ENCODE measurements at places on chromosomes 2 and 18.

- DNase-seq = no peak
These were observed 22.7 kb downstream of the EXOC6B start for GRCh38 chr2:72803151-72803550.

GRCh38 chr18:13831864-13832508, 8.0 kb downstream of the MC5R start:
- DNase-seq = no peak

- DNase-seq = no peak
These were observed 315.4 kb upstream of the CHST9 start for GRCh38 chr18:27500531-27500930.

GRCh38 chr18:61281431-61281830, 51.8 kb upstream of the CDH20 start:
- no peak for DNase-seq

- DNase-seq = no peak
These were observed 467.7 kb upstream of the SALL3 start for GRCh38 chr18:78511666-78512601.

DNA sequence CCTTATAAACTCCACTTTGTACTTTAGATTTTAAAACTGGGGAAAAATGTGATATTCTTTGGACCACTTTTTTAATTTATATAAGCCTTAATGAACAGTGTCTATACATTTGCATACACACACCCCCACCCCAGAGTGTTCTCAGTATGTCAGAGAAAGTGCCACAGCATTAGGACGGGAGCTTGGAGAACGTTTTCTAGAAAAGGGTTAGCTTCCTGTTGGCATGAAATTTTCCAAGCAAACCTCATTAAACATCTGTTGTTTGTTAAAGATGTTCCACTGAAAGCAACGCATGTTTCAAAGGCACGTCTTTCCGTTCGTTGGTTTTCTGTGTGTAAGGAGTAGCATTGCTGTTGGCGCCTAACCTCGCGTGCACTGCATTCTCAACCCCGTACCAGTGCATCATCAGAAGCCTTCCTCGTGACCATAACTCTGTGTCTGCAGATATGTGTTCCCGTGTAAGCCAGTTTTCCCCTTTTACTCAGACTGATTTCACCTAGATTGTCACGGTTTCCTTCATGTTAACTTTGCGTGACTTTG, 228.5 kb downstream of the ALPK2 start:
- DNase-seq = peak; percentile 24

DNA sequence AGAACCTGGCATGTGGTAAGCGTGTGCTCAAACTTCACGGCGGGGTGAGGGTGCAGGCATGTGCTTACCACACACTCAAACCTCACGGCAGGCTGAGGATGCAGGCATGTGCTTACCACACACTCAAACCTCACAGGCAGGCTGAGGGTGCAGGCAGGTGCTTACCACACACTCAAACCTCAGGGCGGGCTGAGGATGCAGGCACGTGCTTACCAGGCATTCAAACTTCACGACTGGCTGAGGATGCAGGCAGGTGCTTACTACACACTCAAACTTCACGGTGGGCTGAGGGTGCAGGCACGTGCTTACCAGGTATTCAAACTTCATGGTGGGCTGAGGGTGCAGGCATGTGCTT, 105.0 kb upstream of the ALKAL2 start:
- no peak for DNase-seq

DNA sequence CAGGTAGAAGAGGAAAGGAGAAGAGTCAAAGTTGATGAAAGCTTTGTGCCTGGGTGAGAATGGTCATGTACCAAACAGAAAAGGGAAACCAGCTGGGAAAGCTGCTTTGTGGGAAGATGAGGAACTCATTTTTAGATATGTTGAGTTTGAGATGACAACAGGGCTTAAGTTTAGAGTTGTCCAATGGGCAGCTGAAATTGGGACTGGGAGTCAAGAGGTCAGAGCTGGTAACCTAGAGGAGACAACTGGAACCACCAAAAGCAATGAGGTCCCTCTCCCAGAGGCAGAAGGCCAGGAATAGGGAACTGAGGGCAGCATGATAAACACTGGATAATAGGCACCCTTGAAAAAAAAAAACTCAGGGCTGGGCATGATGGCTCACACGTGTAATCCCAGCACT, 48.8 kb downstream of the SLC4A1AP start:
- no peak for DNase-seq

GRCh38 chr2:223297788-223298187, 245.8 kb downstream of the KCNE4 start:
- DNase-seq = no peak

DNA sequence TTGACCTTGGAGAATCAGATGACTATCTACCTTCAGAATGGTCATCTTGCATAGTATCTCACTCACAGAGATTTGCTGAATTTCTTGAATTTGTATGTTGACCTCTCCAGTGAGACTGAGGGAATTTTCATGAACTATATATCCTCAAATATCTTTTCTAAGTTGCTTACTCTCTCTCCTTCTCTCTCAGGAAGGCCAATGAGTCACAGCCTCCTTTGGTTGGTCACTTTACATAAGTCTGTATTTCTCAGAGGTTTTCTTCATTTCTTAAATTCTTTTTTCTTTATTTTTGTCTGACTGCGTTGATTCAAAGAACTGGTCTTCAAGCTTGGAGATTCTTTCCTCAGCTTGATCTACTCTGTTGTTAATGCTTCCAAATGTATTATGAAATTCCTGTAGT, 51.7 kb downstream of the VIT start:
- no peak for DNase-seq

GRCh38 chr2:47941936-47942335, 35.6 kb upstream of the FBXO11 start:
- no peak for DNase-seq

GRCh38 chr2:236095504-236095903, 72.7 kb downstream of the GBX2 start:
- DNase-seq = no peak

- DNase-seq = no peak
These were observed 290.4 kb upstream of the POU3F3 start for GRCh38 chr2:104563398-104563996.

DNA sequence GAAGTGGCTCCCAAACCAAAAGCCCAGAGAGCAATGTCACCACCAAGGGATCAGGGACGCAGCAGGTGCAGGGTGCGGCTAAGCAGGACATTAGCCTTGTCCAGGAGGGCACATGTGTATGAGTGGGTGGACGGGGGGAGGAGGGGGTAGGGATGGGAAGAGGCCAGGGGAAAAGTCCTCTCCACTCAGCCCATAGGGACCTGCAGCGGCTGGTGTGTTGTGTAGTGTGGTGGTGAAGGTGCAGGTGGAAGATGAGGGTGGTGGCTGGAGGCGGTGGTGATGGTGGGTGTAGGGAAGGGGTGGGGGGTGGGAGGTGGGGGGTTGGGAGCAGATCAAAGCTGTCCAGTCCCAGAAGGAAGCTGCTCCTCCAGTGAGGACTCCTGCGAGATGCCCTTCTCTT, 3.7 kb downstream of the C2orf81 start:
- no peak for DNase-seq

GRCh38 chr2:117700471-117700870, 114.0 kb upstream of the DDX18 start:
- DNase-seq = no peak

- no peak for DNase-seq
These were observed 295.4 kb downstream of the CELF4 start for GRCh38 chr18:37270038-37270665.

GRCh38 chr2:12935796-12936195, 219.1 kb downstream of the TRIB2 start:
- DNase-seq = no peak

GRCh38 chr2:108616318-108616717, 82.0 kb downstream of the LIMS1 start:
- DNase-seq = no peak

DNA sequence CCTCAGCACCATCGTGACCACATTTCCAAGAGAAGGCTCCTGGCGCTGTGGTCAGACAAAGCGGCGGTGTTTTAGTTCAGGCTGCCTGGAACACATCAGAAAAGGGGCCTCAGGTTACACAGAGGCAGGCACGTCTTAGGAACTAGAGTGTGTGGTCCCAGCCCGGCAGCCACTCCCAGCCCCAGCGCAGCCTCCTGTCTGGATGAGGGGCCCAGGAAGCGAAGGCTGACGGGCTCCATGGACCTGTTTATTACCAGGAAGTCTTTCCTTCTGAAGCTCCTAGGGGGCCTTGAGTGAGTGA, 10.0 kb upstream of the GPR55 start:
- no peak for DNase-seq

DNA sequence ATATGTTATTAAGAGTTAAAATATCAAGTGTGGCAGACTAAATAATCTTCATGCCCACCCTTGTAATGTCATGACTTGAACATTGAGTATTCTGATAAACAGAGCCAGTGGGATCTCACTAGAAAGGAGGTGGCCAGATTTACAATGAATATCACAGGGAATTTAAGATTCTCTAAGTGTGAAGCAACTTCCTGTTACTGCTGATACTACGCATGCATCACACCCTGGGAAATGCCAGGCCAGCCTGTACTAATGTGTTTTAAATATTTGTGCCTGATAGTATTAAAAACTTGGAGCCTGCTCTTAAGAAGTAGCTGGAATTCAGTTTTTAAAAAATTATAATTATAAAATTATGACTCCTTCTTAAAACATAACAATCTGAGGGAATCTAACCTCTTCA, 148.3 kb downstream of the LAMA3 start:
- no peak for DNase-seq

DNA sequence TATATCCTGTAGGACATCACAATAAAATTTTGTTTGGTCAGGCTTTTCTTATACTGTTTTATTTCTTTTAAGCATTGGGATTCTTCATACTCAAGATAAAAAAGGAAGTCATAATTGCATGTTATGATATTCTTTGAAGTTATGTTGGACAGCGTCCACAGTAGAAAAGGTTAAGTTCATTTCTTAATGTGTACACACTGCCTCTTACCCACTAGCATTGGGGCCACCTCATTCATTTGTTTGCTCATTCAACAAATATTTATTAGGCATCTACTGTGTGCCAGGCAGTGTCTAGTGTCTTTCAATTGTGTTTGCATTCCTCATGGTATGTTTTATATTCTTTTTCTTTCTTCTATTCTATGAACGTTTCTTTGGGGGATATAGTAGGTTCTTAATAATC, 70.2 kb downstream of the PTPRM start:
- no peak for DNase-seq

DNA sequence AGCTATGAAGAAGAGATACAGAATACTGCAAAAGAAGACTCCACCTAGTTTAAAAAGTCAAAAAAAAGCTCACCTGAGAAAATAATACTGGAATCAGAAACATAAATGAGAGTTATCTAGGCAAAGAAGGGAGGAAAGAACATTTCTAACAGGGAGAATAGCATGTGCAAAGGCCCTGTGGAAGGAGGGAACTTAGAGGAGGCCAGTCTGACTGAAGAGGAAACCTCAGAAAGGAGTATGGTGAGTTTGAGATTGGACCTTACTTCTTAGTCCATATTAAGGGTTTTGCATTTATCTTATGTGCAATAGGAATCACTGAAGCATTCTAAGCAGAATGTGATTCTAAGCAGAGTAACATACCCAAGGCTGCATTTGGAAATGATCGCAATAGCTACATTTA, 193.2 kb downstream of the LNPK start:
- DNase-seq = no peak

DNA sequence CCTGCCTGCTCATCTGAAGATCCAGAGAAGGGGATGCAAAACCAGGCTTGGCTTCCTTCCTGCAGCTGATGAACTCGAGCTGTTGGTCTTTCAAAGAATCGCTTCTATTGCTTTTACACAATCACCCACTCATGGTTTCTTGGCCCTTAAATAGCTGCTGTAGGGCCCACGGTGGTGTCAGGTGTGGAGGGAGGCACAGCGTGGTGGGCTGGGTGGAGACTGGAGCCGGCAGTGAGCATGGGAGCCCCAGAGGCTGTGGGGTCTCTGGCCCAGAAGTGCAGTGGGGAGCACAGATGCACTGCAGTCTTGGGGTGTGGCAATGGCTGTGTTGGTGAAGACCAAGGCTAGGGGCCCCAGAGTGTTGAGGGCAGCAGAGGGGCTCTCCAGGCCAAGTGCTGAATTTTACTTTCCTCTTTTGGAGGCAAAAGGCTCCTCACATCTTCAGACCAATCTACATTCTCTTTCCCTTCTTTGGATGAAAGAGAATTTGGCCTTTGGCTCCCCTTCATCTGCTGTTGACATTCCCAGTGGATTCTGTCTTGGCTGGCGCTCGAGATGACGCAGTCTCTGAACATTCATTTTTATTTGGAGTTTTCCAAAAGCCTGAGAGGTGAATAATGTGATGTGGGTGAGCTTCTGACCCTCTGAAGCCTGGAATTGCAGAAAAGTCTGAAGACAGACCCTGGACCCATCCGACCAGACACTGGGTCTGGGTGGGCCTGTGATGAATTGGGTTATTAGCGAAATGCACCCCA, 70.1 kb upstream of the ASB18 start:
- DNase-seq = no peak

GRCh38 chr2:177332026-177332991, 60.3 kb upstream of the AGPS start:
- peak; percentile 36 for DNase-seq

DNA sequence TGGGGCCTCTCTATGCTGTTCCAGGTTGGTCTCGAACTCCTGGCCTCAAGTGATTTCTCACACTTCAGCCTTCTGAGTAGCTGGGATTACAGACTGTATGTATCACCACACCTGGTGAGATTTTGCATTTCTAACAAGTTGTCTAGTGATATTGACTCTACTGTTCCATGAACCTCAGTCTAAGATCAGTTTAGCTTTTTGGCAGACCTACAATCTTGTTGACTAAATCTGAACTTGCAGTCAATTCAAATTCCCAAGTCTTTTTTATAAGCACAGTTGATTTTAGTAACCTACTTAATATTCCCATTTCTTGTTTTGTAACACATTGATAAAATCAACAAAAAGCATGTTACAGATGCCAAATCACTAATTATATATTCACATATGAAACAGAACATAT, 266.1 kb upstream of the CYP26B1 start:
- DNase-seq = no peak

GRCh38 chr2:96594282-96594681, 43.8 kb downstream of the KANSL3 start:
- DNase-seq = no peak

GRCh38 chr2:178859730-178860129, 52.5 kb upstream of the TTN start:
- DNase-seq = no peak

GRCh38 chr2:62727259-62727867, 21.9 kb downstream of the EHBP1 start:
- DNase-seq = no peak

DNA sequence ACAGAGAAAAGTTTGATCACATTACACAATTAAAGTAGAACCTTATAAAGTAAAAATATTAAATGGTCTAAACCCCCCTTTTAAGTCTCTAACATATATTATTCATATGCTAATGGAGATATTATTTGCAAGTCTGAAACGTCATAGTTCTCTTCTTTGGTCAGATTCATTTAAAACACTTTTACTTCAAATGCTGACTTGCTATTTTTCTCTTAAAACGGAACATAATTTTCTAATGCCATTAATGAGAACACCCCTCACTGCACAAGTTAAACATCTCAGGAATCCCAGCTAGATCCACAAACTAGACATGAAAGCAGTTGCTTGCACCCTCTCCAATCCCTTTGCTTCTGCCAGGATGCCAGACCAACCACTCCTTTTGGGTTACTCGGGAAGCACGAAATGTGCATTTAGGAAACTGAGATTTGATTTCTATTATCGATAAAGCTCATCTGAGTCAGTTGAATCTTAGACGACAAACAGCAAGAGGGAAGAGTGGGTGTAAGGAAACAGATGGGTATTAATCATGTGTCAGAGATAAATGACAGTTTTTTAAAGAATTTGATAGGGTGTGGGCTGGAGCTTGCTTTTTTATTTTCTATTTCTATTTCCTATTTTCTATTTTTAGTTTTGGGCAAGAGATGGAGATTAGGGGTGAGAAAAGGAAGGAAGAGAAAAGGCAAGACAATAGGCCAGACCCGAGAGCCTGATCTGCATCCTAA, 1.5 kb downstream of the ADD2 start:
- DNase-seq = no peak

- no peak for DNase-seq
These were observed 6.2 kb downstream of the DAW1 start for GRCh38 chr2:227877421-227878310.

Data from stimulated activated CD4-positive, alpha-beta T cell treated with anti-CD3 and anti-CD28 coated beads, Interleukin-4, amount 100 ng/mL, for 24 hours (primary cell).